ENCODE measurements at places on chromosomes 7 and 10.
A peak's percentile ranks its signal among the peaks of the same experiment; 100 is the strongest.

- no peak for DNase-seq
These were observed 14.1 kb upstream of the MYH16 start for GRCh38 chr7:99258501-99258900.

DNA sequence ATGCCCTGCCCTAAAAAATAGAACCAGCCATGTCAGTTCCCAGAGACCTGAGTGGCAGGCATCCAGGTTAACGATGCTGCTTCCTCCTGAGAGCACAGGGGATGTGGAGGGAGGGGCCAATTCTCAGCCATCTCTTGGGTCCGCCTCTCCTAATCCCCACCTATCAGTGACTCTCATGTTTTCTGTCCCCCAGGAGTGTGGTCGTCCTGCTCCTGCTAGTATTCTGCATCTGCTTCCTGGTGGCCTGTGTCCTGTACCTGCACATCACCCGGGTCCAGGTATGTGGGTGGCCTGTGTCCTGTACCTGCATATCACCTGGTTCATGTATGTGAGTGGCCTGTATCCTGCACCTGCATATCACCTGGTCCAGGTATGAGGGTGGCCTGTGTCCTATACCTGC is 105.3 kb downstream of the ADCY1 start:
- no peak for DNase-seq

DNA sequence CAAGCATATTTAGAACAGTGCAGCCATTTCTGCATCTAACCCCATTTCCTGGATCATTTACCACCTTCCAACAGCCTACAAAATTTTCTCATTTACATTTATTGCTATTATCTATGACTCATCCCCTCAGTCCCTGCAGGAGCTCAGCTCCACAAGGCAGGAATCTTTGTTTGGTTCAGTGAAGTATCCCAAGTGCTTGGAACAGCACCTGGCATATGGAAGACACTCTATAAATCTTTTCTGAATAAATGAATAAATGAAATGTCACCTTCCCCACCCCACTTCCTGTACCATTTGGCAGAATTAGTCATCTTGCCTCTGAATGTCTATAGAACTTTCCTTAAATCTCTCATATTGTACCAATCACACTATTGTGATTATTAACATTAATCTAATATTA is 110.7 kb downstream of the HIP1 start:
- no peak for DNase-seq

GRCh38 chr7:141975806-141976523 is 2.4 kb upstream of the TAS2R38 start:
- peak; percentile 37 for DNase-seq

DNA sequence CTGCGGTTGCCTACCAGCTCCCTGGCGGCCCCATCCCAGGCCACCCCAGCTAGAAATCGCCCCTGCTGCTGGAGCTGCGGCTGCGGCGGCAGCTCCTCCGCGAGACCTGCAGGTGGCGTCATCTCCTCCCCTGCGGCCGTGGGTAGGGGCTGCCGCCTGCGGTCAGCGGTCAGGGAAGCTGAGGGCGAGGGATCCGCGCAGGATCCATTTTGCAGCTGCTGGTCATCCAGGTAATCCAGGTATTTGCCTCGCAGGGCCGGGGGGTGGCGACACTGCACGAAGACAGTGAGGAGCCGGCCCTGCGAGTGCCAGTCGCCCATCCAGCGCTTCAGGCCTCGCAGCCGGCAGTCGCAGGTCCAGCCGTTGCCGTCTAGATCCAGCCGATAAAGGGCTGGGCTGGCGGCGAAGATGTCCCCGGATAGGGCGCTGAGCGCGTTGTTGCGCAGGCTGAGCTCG is 1.5 kb downstream of the TRIL start:
- no peak for DNase-seq

DNA sequence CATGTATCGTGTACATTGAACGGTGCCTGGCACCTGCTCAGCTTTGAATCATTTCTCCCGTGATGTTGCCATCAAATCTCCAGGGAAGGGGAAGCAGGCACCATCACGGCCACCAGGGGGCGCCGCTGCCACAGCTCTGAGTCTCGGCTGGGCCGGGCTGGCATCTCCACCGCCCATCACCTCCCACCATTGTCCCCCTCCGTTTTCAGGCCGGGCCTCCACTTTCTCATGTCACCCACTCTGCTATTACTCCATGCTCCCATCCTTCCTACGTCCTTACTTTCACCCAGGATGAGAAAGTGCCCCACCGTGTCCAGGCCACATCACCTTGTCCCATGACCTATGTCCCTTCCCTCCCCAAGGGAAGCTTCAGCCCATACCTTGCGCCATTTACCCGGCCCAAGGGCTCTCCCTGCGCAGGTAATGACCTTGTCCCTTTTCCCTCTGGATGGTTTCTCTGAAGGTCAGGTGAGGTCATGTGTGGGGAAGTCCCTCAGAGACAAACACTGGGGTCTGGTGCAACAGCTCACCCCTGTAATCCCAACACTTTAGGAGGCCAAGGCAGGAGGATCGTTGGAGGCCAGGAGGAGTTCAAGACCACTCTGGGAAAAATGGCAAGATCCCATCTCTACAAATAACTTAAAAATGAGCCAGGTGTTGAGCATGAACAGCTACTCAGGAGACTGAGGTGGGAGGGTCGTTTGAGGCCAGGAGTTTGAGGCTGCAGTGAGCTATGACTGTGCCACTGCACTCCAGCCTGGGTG is 31.8 kb upstream of the OCM2 start:
- DNase-seq: peak; percentile 47

- no peak for DNase-seq
These were observed 634.7 kb upstream of the AUTS2 start for GRCh38 chr7:68963552-68963951.

- DNase-seq: no peak
These were observed 104.6 kb downstream of the PROSER2 start for GRCh38 chr10:11927746-11928145.

GRCh38 chr10:12013926-12014325 is 28.7 kb downstream of the UPF2 start:
- DNase-seq: no peak

DNA sequence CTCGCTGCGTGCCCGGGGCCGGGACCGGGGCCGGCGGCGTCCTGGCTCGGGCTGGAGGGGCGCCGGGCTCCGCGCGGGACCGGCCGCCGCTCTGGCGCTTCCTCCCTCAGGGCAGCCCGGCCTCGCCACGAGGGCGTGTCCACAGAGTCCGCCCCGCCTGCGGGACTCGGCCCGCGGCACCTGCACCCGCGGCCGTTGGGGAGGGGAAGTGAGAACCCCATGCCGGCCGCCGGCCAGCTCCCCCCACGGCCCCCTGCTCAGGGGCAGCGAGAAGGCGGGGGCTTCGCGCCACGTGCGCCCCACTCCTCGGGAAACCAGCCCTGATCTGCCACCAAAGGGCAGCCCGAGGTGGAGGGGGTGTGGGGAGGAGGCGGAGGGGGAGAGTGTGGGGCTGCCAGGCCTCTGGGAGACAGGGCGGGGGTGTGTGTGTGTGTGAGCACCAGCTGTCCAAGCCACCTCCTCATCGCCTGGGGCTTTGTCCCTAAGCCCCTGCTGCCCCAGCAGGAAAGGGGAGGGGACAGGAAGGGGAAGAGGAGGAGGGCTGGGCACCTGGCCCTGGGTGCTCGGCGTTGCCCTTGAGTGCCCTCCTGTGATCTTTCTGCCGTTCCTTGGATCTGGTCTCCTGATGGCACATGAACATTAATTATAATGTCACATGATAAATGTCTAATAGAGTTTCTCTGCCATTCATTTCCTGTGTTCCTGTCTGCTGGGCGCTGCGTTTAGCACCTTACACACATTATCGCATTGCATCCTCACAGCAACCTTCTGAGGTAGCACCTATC is at the start of gene PIK3AP1:
Gene PIK3AP1, minus strand, starts transcription at position 93 of the 785 bp plus-strand sequence. CDS start 120 bp downstream, outside the sequence.
- DNase-seq: no peak

DNA sequence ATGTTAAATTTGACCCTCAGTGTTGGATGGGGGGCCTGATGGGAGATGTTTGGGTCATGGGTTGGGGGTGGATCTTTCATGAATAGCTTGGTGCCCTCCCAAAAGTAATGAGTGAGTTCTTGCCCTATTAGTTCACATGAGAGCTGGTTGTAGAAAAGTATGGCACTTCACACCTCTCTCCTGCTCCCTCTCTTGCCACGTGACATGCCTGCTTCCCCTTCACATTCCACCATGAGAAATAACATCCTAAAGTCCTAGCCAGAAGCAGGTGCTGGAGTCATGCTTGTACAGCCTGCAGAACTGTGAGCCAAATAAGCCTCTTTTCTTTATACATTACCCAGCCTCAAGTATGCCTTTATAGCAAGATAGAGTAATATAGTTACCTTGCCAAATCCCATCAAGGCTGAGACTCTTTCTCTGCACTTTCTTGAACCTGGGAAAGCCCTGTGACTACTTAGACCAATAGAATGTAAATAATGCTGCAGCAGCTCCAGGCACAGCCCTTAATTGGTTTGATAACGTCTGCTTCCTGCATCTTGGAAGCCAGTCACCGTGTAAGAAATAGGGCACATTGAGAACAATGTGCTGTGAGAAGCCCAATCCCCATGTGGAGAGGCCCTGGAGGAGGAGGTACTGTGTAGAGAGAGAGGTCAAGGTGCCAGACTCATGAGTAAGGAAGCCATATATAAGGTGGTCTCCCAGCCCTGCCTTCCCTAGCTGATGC is 88.0 kb upstream of the NAMPT start:
- no peak for DNase-seq

GRCh38 chr10:45353186-45353585 is 20.8 kb upstream of the ALOX5 start:
- no peak for DNase-seq

- DNase-seq: no peak
These were observed 129.9 kb downstream of the ZNF92 start for GRCh38 chr7:65503434-65504152.

- DNase-seq: no peak
These were observed 633.5 kb upstream of the ANKRD30A start for GRCh38 chr10:36491926-36492325.

- no peak for DNase-seq
These were observed 72.8 kb downstream of the INSYN2A start for GRCh38 chr10:127123626-127124025.

GRCh38 chr10:104612571-104613205 is 28.4 kb upstream of the SORCS3 start:
- DNase-seq: no peak

DNA sequence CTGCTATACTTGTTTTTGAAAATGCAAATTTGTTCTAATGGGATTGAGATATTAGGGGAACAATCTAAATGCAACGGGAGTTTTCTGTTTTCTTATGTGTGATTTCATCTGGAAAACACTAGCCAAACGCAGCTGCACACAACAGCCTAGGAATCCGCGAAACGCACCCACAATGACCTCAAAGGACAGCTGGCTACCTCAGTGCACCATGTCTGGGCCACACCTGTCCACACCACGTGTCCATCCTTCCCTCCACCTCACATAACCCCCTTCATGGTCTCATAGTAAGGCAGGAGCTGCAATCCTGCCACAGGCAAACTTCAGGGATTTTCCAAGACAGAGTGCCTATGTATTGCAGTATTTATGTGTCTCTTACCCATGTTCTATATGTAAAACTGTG is 382.5 kb upstream of the PRKCQ start:
- no peak for DNase-seq

- peak; percentile 62 for DNase-seq
These were observed 520.0 kb downstream of the PARD3 start for GRCh38 chr10:34295142-34295548.

- no peak for DNase-seq
These were observed 295.5 kb downstream of the ABCA13 start for GRCh38 chr7:48466713-48467112.

DNA sequence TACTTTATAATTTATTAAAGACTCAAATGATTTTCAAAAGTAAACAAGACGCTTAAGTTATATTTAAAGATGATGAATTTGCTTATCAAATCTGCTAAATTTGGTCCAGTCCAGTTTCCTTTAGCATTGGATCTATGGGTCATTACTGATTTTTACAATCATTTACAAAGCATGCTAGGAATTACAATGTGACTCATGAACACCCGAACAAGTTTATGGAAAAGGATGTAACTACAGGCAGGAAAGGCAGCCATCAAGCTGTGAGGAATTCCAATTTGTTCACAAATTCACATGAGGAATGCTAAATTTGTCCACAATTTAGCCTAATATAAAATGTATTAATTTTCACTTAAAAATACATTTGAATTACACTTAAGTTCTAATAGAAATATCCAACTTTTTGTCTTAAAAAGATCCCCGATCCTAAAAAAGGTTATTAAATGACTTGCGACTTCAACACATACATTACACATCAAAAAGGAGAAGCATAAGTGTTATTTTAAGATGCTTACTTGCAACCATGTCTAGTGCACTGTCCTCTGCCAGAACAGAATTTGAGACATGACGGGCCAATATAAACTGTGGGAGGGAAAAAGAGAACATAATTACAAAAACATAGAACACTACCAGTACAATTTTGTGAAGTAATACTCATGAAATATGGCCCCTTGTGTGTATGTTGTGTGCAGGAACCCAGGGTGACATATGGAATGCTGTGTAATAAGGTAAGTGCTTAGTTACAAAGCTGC is 194.2 kb upstream of the SLC26A5 start:
- DNase-seq: peak; percentile 92

- DNase-seq: no peak
These were observed 95.6 kb downstream of the SNX13 start for GRCh38 chr7:17844514-17845196.

DNA sequence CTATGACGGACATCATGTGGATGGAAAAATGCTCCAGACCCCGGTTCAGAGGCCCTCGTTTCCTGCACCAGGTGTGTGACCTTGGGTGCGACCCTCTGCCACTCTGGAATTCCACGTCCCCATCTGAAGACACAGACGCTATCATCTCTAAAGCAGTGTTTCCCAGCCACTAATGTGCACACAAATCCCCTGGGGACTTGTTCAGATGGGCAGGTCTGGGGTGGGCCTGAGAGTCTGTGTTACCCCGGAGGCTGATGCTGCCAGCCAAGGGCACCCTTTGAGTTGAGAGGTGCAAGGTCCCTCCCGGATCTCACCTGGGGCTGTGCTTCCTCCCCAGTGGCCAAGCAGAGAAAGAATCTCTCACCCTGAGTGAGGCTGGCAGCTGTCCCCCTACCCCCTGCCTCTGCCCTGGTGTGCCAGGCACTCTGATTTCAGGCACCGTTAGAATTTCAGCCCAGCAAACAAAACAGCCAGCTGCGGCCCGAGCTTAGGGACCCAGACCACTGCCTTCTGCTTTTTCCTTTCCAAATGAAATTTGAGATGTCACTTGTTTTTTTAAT is 90.0 kb downstream of the SLIT1 start:
- no peak for DNase-seq

DNA sequence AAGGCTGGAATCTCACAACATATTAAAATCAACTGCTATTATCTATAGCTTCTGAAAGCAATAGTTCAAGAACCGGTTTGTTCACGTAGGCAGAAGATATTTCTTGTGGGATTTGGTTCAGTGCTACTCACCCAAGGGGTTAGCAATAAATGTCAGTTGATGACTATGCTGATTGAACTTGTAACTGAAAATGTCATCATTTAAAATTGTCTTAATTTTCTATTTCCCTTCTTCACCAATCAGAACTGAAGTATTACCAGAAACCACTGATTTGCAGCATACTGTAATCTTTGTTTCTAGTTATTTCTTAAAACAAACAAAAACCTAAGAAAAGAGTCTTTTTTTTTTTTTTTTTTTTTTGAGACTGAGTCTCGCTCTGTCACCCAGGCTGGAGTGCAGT is 46.1 kb downstream of the CPEB3 start:
- DNase-seq: no peak

- no peak for DNase-seq
These were observed 12.5 kb downstream of the NPS start for GRCh38 chr10:127561647-127562046.

All from HCEC 1CT (cell line).